ENCODE measurements at places on chromosomes 3 and 15. TPM values are rescaled to one million over a fixed set of nuclear protein-coding genes. Genes with fewer than 3 reads are reported as not detected.

Gene PIF1
- 6.2 TPM for total RNA-seq

Gene CHRNA3
- total RNA-seq = not detected

Gene PKM
- total RNA-seq = 1,919 TPM

Gene HEG1
- total RNA-seq = 114 TPM

Gene ATP13A5
- total RNA-seq = not detected

Gene ATOSA
- total RNA-seq = 34.4 TPM

Gene HRG
- not detected for total RNA-seq
